SK-N-SH (cell line): ENCODE measurements at places on chromosomes 2 and 18. TPM values are rescaled to one million over a fixed set of nuclear protein-coding genes. Genes with fewer than 3 reads are reported as not detected.

RAB6C gene
- polyA plus RNA-seq: 0.02 and 0.05 TPM in 2 replicates

ST6GAL2 gene
- polyA plus RNA-seq: 0.58 and 0.77 TPM in 2 replicates

IL36RN gene
- polyA plus RNA-seq: not detected in 2 replicates

IL36G gene
- not detected in 2 replicates for polyA plus RNA-seq

ZBTB7C gene
- 0.05 and 0.15 TPM in 2 replicates for polyA plus RNA-seq

CCDC85A gene
- 48.7 and 49.9 TPM in 2 replicates for polyA plus RNA-seq

ADAM23 gene
- 3.6 and 3.7 TPM in 2 replicates for polyA plus RNA-seq

DLX1 gene
- polyA plus RNA-seq: 0.07 and 0.13 TPM in 2 replicates

NCKAP1 gene
- polyA plus RNA-seq: 64.0 and 75.3 TPM in 2 replicates

SMYD5 gene
- 21.4 and 22.2 TPM in 2 replicates for polyA plus RNA-seq

ITM2C gene
- polyA plus RNA-seq: 288 and 290 TPM in 2 replicates

PARD6G gene
- polyA plus RNA-seq: 4.0 and 4.3 TPM in 2 replicates

BMP10 gene
- not detected in 2 replicates for polyA plus RNA-seq

GRCh38 chr2:113283704-113284284 lies 5.1 kb upstream of the PAX8 start:
- H3K36me3 ChIP-seq: no peaks in the 10 kb centered on the region
- DNase-seq: no peak
- peaks cover 1% of the 10 kb centered on the region; the same call in 1 of the 2 replicates for H3K27me3 ChIP-seq
- H3K4me3 ChIP-seq: no peak overlapping the region
- H3K27ac ChIP-seq: peak overlapping the region; percentile 80
- H3K4me1 ChIP-seq: peaks cover 27% of the 10 kb centered on the region

- H3K27me3 ChIP-seq: no peaks in the 10 kb centered on the region
- no peaks in the 10 kb centered on the region for H3K36me3 ChIP-seq
- no peak overlapping the region for H3K4me3 ChIP-seq
- DNase-seq: no peak
These were observed 92.3 kb upstream of the UPP2 start for GRCh38 chr2:158009399-158009798.

DNA sequence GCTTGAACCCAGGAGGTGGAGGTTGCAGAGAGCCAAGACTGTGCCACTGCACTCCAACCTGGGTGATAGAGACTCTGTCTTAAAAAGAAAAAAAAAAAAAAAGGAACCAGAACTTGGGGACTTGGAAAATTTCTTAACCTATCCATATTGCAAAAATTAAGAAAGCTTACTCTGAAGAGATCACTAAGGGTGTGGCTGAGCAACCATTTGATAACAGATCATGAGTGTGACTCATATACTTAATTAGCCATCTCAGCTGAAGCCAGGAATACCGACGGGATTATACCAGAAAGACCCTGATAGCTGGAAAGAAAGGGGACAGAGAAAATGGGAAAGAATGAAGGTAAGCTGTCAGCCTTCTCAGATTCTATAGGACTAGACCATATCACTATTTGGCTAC lies 7.1 kb upstream of the ADD2 start:
- no peak for DNase-seq
- no peaks in the 10 kb centered on the region for H3K4me1 ChIP-seq
- peaks cover 4% of the 10 kb centered on the region for H3K27me3 ChIP-seq
- H3K27ac ChIP-seq: no peak overlapping the region
- H3K36me3 ChIP-seq: no peaks in the 10 kb centered on the region

- no peak overlapping the region for H3K27ac ChIP-seq
- no peak overlapping the region for H3K4me3 ChIP-seq
- H3K36me3 ChIP-seq: no peaks in the 10 kb centered on the region
- no peaks in the 10 kb centered on the region for H3K27me3 ChIP-seq
These were observed 2.3 kb upstream of the PLEK start for GRCh38 chr2:68362749-68363148.

- no peaks in the 10 kb centered on the region; the same call in 1 of the 2 replicates for H3K4me1 ChIP-seq
- DNase-seq: no peak
- H3K27me3 ChIP-seq: no peaks in the 10 kb centered on the region
These were observed 48.1 kb downstream of the PSMG2 start for GRCh38 chr18:12750715-12751502.

GRCh38 chr2:68169308-68169707 lies 11.6 kb downstream of the PNO1 start:
- H3K36me3 ChIP-seq: peaks cover 60% of the 10 kb centered on the region
- no peak overlapping the region for H3K4me3 ChIP-seq
- no peak overlapping the region for H3K27ac ChIP-seq
- no peaks in the 10 kb centered on the region for H3K27me3 ChIP-seq
- no peak for DNase-seq

GRCh38 chr2:26179446-26179913 lies 6.6 kb downstream of the GAREM2 start:
- H3K27ac ChIP-seq: no peak overlapping the region
- DNase-seq: peak; percentile 64
- peaks cover 10% of the 10 kb centered on the region; the same call in 1 of the 2 replicates for H3K4me1 ChIP-seq

DNA sequence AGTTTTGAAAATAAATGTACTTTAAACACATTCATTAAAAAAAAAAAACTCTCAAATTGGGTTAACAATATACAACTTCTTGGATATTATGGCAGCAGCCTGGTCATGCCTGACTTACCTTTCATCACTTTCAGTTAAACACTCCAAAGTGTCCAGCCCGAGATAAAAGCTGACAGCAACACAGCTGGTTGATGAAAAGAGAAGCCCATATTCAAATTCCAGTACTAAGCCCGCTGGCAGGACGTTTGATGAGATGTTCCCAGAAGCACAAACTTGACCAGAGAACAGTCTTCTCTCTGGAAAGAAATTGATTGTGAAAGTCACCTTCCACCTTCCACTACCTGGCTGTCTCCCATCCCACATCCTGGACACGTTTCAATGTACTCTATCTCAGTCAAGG lies 586.3 kb downstream of the TDRD15 start:
- no peaks in the 10 kb centered on the region for H3K36me3 ChIP-seq
- DNase-seq: no peak
- H3K27me3 ChIP-seq: no peaks in the 10 kb centered on the region
- no peaks in the 10 kb centered on the region for H3K4me1 ChIP-seq
- H3K27ac ChIP-seq: no peak overlapping the region

GRCh38 chr2:108641756-108642155 lies 77.5 kb upstream of the RANBP2 start:
- H3K36me3 ChIP-seq: no peaks in the 10 kb centered on the region
- peak overlapping the region; percentile 97 for H3K27ac ChIP-seq
- H3K4me1 ChIP-seq: peaks cover 25% of the 10 kb centered on the region
- H3K27me3 ChIP-seq: no peaks in the 10 kb centered on the region
- DNase-seq: no peak

DNA sequence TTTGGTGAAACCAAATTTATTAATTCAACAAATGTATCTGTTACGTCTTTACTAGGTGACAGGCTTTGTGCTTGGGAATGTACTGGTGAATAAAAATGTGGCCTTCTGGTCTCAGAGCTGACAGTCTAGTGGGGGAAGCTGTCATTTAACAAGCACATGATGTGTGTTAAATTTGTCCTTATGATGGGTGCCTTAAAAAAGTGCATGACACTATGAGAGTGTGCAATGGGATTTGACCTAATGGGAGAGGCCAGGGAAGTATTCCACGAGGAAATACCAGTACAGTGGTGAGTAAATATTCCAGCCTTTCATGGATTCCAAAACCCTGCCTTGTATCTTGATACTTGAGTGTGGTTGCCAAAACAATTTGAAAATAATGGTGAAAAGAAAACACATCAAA lies 308.9 kb downstream of the PLCL1 start:
- peaks cover 11% of the 10 kb centered on the region for H3K36me3 ChIP-seq
- H3K4me1 ChIP-seq: peaks cover 15% of the 10 kb centered on the region

DNA sequence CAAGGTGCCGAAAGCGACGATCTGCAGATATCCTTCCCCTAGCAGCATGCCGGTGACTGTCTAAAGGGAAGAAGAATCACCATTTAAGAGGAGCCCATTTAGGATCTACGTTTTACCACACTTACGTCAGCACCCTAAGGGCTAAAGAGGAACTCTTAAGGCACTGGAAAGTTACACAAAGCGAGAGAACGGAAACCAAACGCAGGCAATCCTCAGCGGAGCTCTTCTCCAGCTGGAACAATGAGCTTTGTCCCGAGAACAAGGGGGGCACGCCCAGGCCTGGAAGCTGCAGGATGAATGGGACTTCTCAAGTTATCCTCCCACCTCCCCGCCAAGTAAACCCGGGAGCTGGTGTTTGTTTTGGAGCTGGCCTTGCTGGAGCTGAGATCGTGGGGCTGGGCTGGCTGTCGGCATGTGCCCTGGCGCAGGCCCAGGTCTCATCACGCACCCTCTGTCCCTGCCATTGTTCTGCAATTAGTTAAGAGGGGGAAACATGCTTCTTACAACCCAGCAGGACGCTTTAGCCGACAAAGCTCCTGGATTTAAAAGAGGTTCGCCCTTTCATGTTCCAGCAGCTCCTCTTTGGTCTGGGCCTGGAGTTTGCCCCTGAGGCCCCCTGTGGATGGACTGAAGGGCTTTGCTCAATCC lies 36.4 kb downstream of the PXDN start:
- no peaks in the 10 kb centered on the region for H3K27me3 ChIP-seq
- H3K4me3 ChIP-seq: no peak overlapping the region
- peak overlapping the region; percentile 86 for H3K27ac ChIP-seq
- peak; percentile 78 for DNase-seq
- peaks cover 14% of the 10 kb centered on the region; the same call in 1 of the 2 replicates for H3K4me1 ChIP-seq

DNA sequence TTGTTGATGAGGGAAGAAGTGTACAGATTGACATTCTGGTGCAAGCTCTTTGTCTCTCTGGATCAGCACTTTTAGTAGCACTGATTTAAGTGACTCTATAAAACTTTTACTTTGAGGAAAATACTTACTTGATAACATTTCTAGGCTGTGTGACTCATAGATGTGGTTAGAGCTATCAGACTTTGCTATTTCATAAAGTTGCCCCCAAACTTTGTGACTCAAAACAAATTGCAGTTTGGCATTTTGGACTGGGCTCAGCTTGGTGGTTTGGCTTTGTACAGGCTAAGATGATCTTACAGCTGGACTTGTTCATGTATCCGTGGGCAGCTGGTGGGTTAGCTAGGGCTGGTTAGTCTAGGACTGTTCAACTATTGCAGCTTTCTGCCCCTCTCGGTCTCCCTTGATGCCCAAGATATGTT lies 42.1 kb upstream of the GLS start:
- H3K4me1 ChIP-seq: peaks cover 2% of the 10 kb centered on the region
- no peaks in the 10 kb centered on the region for H3K27me3 ChIP-seq
- H3K27ac ChIP-seq: peak overlapping the region; percentile 93; the same call in 1 of the 2 replicates
- DNase-seq: no peak
- no peak overlapping the region for H3K4me3 ChIP-seq
- H3K36me3 ChIP-seq: no peaks in the 10 kb centered on the region

- DNase-seq: no peak
- H3K4me3 ChIP-seq: no peak overlapping the region
- H3K27ac ChIP-seq: no peak overlapping the region
- H3K4me1 ChIP-seq: no peaks in the 10 kb centered on the region
- no peaks in the 10 kb centered on the region for H3K27me3 ChIP-seq
These were observed 108.1 kb downstream of the CTIF start for GRCh38 chr18:48646976-48647375.

DNA sequence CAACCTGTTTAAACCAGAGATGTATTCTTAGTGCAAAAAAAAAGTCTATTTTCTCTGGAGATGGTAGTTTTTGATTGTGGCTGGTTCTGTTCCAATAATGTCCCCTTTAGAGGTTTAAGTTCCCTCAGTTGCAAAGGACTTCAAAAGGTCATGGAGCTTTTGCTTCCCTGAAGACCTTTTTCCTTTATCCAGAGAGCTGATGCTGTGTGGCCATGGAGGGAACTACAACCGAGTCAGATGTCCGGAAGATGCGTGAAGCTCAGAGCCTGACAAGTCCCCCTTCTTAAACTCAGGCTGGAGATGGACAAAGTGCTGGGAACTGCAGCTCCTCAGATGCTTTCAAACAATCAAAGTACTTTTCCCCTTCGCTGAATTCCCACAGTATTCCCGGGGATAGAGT lies 176.1 kb downstream of the TMEM18 start:
- H3K4me1 ChIP-seq: peaks cover 23% of the 10 kb centered on the region
- no peaks in the 10 kb centered on the region for H3K27me3 ChIP-seq
- H3K27ac ChIP-seq: no peak overlapping the region
